GM13976 (cell line): ENCODE measurements at places on chromosomes 4 and X.

DNA sequence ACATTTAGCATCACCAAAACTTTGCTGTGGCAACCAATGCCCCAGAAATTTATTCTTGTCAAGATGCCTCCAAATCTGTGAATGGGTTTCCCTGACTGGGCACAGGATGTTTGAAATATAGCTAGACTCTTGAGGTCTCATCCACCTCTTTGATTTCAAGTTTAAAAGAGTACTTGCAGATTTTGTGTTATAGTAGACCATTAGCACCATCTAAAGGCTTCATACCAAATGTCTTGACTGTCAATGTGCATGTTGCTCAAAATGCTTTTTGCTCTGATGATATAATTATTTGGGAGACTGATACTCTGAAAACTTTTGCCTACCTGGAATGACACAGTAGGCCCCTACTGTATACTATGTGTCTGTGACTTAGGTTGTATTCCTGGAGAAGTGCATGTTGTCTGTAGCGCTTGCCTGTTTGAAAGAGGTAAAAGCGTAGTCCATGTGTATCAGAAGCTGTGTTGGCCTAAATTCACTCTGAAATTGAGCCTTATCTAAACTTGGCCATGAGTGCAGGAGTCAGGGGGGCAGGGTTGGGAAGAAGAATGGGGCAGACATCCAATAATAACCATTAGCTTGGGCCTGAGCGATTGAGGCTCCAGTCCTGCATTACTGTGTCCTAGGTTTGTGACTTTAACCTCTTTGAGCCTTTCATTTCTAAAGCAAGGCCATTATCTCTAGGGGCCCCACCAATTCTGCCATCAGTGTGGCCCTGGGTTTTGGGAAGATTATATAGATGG lies 33.8 kb downstream of the NDP start:
- DNase-seq = no peak

GRCh38 chr4:83212041-83212851 lies 72.4 kb downstream of the COQ2 start:
- no peak for DNase-seq

DNA sequence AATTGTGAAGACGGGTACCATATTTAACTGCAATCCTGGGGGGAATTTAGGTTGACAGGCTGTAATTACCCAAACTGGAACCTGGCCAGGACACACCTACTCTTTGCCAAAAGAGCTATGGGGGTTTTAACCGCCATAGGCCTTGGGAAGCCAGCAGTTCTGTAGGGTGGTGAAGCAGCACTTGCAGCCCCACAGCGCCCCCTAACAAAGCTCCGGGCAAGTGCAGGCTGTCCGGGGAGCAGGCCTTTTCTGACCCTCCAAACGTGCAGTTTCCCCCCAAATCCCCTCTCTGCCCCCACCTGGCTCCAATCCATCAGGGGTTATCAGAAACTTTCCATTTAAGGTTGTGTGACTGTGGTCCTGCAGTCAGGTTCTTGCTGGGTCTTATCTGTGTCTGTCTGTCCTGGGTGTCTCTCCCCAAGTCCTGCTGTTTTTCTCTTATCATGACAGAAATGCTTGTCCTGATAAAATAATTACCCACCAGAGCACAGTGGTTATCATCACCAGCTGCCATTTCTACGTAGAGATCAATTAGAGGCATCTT lies 350.9 kb downstream of the MID1IP1 start:
- peak; percentile 42 for DNase-seq

DNA sequence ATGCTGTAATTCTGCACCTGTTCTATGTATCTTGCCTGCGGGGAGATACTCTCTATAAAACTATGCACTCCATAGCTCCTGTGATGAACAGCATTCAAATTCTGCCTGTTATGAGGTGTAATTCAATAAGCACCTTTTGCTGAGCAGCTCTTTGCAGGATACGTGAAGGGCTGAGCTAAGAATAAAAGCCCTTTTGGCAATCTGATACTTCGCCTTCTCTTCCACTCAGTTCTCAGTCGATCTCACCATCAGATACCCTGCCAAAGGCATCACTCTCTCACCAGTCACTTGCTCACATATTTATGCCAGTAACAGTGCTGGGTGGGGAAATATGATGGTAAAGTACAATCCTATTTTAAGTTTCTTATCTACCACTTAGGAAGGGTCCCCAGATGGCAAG lies 67.2 kb downstream of the RPS3A start:
- DNase-seq = no peak

GRCh38 chr4:18815779-18816173 lies 794.2 kb upstream of the LCORL start:
- no peak for DNase-seq
